ENCODE measurements at places on chromosomes 2 and 18.
A peak's percentile ranks its signal among the peaks of the same experiment; 100 is the strongest.

GRCh38 chr2:27728081-27728858 is 43.2 kb upstream of the MRPL33 start:
- no peak for DNase-seq

- no peak for DNase-seq
These were observed 30.3 kb downstream of the NCOA1 start for GRCh38 chr2:24521162-24521857.

DNA sequence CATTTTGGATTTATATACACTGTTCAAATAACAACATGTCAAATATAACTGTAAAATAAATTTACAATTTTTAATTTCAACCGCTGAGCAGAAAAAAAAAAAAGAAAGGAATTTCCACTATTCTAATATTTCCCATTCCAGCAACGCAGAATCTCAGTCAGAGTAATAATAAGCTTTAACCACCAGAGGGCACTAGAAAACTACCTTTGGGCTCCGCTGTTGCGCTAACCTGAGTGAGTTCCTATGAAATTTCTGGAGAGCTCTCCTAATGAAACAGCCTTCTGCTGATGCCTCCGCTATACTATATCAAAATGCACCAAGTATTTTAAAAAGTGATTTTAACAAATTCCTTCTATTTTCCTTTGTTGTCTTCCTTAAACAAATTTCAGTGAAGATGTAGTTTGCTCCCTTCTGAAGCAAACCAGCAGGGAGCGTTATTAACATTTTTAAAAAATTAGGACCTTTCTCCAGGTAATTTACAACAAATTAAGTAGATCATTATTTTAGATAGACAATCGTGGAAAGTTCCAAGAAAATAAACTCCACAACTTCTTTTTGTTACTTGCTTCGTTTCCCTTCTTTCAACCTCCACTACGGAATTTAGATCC is 23.0 kb downstream of the ERMN start:
- peak; percentile 4 for DNase-seq

- no peak for DNase-seq
These were observed 167.4 kb downstream of the RNF144A start for GRCh38 chr2:7084601-7085000.

- DNase-seq: no peak
These were observed 427.8 kb upstream of the MYT1L start for GRCh38 chr2:2758793-2759367.

DNA sequence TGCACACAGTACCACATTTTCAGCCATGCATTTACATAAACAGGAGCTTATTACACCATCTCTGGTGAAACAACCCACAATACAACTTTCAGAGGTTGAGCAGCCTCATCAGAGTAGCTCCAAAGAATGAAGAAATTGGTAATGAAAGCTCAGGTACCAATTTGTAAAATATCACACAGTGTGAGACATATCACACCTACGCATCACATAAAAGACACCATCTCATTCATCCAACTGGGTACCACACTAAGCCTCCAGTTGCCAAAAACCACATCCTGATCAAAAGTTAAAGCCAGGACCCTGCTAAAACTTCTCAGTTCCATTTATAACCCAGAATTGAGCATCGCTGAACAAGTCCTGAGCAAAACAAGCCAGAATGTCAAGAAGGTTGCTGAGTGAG is 4.6 kb downstream of the TMEM163 start:
- no peak for DNase-seq

GRCh38 chr2:206876216-206876860 is 63.0 kb upstream of the CPO start:
- no peak for DNase-seq

DNA sequence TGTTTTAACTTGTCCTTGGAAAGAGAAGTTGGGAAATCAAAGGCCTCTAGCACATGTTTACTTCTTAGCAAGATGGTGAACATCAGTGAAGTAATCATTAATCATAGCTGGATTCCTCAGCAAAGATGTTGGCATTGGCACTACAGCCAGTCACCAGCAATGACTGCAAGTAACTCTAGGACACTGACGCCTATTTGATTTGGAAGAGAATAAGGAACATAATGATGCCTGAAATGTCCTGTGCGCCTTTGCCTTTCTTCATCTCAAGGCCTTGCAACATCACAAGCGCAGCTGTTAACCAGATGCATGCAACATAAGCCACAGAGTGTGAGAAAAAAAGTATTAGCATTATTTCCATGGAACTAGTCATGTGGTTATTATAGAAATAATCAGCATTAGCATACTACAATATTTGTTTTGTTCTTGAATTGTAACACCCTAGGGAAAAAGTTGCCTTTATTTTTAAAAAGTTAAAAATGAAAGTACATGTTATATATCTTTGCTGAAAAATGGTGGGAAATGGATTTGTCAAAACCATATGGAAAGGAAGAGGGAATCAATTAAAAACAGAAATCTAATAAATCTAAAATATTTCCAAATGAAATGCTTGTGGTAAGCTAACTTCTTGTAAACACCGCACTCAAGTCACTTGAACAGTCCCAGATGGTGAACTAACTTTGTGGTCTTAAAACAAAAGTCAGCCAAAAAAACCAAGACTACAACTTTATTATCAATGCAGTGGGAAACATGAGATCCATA is 55.6 kb downstream of the THADA start:
- no peak for DNase-seq

DNA sequence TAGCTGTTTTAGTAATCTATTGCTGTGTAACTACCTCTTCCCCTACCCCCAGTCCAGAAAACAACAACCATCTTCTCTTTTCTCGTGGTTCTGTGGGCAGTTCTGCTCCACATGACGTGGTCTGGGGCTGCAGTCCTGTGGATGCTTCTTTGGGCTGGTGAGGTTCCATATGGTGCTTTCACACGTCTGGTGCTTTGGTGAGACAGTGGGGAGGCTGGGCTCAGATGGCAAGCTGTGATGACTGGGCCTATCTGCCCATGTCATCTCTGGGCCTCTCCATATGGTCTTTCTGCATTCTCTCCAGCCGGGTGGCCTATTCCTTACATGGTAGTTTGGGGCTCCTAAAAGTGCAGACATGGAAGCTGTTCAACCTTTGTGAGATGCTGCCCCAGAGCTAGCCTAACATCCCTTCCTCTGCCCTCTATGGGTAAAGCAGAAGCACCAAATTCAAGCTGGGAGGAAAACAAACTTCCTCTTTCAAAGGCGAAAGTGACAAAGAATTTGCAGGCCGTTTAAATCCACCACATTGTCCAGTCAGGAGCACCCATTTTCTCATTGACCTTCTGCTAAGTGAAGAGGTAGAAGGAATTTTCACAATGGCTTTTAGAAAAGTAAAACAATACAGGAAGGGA is 68.3 kb upstream of the IL1R1 start:
- DNase-seq: no peak

DNA sequence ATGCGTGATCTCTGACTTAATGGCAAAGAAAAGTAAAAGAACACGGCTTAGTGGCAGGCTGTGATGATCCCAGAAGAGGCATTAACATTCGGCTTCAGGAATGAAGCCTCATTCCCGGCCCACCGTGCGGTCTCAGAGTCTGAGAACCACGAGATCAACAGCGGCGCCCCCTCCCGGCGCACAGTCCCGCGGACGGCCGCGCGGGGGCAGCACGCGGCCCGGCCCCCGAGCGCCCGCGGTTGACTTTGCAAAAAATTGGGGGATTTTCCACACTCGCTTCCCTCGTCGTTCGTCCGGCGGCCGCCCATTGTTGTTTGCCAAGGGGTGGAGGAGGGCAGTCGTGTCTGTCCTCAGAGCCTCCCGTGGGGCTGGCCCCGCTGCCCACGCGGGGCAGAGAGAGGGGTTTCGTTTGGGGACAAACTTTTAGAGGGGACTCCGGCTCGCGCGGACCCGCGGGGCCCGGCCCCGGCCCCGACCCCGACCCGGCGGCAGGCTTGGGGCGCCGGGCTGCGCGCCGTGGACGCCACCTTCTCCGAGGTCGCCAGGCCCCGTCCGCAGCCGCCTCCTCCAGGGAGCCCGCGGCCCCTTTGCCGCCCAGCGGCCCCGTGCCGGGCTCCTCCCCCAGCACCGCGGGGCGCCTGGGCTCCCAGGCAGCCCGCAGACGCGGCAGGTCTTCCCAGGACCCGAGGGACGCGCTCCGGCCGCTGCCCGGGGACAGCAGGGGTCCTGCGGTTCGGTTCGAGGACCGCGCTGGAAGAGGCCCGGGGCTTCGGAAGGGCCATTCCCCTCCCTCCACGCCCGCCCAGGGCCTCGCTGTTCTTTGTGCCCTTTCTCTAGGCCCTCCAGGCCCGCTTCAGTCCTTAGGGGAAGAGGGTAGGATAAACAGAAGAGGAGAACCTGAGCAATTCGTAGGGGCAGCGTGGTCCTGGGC is 3.4 kb upstream of the HS6ST1 start:
- peak; percentile 84 for DNase-seq

- DNase-seq: no peak
These were observed 7.7 kb downstream of the STAT1 start for GRCh38 chr2:191006297-191006696.

GRCh38 chr2:196239622-196240587 is 68.5 kb upstream of the STK17B start:
- DNase-seq: peak; percentile 82

GRCh38 chr2:46873604-46874068 is 42.0 kb downstream of the MCFD2 start:
- DNase-seq: peak; percentile 45

DNA sequence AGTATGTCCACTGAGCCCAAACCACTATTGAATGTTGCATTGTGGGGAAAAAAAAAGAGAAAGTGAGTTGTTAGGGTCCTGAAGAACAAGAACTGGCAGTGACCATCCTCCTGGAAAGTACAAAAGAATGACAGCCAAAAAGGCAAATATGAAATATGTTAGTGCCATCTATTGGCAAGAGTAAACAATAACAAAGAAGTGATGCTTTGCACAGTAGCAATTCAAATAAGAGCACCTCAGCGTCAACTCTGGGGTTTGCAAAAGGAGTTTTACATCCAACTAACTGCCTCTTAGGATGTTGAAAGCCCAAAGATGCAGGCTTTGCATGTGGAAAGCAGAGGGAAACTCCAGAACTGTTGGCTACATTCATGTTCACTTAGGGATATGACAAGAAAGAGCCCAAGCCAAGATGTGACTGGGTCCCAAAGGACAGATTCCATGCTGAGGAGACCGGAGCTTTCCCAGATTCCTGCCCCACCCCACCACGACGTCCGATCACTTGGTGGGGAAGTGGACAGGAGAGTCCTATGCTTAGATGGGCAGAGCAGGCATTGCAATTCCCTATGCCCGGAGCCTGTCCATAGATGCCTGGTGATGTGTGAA is 15.6 kb downstream of the TRABD2A start:
- no peak for DNase-seq

GRCh38 chr18:31229829-31230228 is 67.2 kb upstream of the DSC1 start:
- no peak for DNase-seq

- no peak for DNase-seq
These were observed 79.3 kb downstream of the NRXN1 start for GRCh38 chr2:50952596-50952995.

DNA sequence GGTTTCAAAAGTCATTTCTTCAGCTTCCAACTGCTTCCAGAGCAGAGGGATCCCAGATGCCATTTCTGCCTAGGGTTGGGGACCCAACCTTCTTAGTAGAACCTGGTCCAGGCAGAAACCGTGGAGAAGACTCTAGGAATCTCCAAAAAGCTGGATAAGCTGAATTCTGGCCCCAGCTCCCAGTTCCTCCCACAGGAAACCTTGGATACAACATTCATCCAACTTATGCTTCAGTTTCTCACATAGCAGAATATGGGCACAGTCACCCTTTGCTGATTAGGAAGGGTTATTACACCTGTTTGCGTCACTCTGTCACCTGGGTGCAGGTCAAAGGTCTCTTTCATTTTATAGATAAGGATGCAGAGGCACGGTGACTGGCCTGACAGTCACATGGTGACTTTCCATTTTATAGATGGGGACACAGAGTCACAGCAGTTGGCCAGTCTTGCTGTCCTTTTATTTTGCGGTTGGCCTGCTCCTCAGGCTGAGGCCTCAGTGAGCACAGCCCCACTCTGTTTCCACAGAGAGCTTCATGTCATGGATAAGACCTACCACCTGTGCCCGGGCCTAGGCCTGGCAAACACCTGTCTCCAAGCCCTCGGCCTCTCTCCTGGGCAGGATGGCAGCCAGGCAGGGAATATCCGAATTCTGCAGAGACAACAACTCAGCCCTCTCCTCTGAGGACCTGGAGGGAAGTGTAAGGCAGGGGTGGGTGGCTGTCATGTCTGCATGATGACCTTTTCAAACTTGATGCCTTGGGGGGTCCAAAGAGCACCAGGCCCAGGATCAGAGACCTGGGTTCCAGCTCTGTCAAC is 148.8 kb downstream of the SMAD7 start:
- DNase-seq: no peak

- DNase-seq: no peak
These were observed at the start of gene EPB41L3 for GRCh38 chr18:5543773-5544389. TSS of gene EPB41L3 (minus strand) at chr18:5543997. CDS start at chr18:5489183, 54,814 bp downstream.

DNA sequence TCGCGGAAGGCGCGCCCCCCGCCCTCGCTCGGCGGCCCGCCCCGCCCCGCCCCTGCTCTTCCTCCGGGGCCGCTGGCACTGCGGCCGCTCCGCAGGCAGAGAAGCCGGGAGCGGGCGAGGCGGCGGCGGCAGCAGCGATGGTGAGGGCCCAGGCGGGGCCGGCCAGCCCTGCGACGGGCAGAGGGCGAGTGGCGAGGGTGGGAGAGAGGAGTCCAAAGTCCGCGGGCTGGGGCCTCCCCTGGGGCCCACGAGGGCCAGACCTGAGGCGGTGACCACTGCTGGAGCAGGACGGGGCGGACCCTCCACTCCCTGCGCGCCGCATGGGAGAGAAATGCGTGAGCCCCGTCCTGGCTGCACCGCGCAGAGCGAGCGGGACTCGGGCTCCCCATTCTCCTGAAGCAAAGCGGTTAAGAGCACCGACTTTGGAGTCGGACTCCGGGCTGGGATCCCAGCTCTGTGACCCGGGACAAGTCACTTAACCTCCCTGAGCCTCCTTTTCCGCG is at the start of gene VAMP5:
Gene VAMP5, plus strand, starts transcription at position 78 of the 503 bp plus-strand sequence. Its CDS starts 60 bp downstream, at position 138.
- DNase-seq: peak; percentile 46

DNA sequence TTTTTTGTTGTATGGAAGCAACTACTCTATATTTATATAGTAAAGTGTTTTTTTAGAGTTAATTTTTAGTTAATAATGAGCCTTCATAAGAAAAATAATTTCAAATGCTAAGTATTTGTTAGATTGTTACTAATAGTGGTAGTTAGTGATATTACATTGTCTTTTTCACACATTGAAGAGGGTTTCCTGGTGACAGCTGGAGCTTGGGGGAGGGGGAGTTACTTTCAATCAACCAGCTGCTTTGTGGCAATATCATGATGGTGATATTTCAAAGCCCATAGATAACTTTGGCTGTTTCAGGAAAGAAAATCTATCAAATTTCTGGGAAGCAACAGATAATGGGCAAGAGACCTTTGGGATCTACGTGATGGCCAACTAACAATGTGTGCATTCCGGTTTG is 4.1 kb downstream of the RHBDD1 start:
- no peak for DNase-seq

- DNase-seq: no peak
These were observed 282.6 kb downstream of the LRP1B start for GRCh38 chr2:141848191-141848590.

DNA sequence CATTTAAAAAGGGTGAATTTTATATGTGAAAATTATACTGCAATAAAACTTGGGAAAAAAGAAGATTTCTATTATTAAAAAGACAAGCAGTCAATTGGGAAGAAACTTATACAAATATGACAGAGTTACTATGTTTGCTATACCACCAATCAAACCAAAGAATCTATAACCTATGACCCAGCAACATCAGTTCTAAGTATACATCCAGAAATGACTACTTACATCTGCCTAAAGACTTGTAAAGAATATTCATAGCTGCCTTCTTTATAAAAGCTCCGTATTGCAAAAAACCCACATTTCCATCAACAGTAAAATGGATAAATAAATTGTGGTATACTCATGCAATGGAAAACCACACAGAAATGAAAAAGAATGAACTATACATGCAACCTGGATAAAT is 32.9 kb upstream of the NABP1 start:
- no peak for DNase-seq

- DNase-seq: no peak
These were observed 1.6 kb upstream of the ZNF385B start for GRCh38 chr2:179862898-179863458.

All from stimulated activated CD4-positive, alpha-beta T cell treated with anti-CD3 and anti-CD28 coated beads, Interleukin-4, amount 100 ng/mL, for 4 hours (primary cell).